ENCODE measurements at places on chromosomes 7 and 10.

- DNase-seq, result no peak
These were observed 34.4 kb downstream of the FHIP2A start for GRCh38 chr10:114855776-114856543.

- no peak for DNase-seq
These were observed 37.2 kb downstream of the KAT6B start for GRCh38 chr10:74863551-74863950.

- DNase-seq, result no peak
These were observed 2.0 kb downstream of the GPR85 start for GRCh38 chr7:113084496-113085172.

DNA sequence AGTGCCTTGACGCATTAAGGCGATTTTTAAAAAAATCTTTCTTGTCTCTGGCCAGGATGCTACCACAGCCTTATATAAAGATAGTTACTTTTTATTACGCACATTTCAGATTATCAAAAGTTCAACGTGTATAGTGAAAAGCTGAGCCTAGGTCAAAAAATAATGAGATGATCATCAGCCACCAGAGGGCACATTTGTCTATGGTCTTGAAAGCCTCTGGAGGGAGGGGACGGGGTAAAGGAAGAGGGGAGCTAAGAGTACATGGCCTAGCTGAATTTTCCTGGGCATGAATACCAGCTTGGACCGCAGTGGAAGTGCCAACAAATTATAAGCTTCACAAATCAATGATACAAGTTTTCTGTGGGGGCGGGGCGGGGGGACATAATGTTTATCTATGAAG lies 285.9 kb upstream of the SMIM30 start:
- DNase-seq, result no peak

DNA sequence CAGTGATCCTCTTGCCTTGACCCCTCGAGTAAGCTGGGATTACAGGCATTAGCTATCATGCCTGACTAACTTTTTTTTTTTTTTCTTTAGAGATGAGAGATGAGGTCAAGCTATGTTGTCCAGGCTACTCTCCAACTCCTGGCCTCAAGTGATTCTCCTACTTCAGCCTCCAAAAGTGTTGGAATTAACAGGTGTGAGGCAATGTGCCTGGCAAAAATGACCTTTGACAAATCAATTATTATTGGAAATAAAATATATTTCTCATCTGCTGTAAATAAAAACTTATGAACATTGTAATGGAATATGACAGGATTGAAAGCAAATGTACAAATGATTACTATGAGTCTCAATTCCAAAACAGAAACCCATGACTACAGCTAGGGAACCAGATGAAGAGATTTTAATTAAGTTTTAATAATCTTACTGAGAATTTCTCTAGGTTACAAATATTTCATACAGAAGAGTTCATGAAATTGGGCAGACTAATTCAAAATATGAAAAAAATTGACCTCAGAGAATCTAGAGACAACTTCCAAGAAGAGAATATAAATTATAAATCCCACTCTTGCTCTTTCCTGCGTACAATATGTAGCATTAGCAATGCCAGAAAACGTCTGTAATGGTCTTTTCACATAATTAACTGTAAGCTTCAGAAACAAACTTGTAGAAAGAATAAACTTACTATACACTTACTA lies 414.7 kb downstream of the DGKB start:
- no peak for DNase-seq

Measured in bone marrow (tissue), 2 donors.